ENCODE measurements at places on chromosomes 1 and 21.

- peak; percentile 36 for DNase-seq
Measured at GRCh38 chr1:23646091-23646490, 45.5 kb upstream of the RPL11 start.

DNA sequence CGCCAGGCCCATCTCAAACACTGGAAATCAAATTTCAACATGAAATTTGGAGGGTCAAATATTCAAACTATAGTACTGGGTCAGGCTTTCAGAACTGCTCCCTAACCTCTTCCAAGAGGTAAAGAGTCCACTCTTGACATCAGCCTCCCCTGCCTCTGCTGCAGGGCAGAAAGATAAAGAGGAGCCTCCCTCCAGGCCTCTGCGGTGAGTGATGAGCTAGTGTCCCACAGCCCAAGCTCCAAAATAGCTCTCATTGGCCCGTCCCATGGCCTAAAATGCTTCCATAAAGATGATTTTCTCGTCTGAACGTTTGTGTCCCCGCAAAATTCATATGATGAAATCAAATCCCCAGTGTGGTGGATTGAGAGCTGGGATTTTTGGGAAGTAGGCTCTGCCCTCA lies 33.7 kb upstream of the CCSAP start:
- no peak for DNase-seq

DNA sequence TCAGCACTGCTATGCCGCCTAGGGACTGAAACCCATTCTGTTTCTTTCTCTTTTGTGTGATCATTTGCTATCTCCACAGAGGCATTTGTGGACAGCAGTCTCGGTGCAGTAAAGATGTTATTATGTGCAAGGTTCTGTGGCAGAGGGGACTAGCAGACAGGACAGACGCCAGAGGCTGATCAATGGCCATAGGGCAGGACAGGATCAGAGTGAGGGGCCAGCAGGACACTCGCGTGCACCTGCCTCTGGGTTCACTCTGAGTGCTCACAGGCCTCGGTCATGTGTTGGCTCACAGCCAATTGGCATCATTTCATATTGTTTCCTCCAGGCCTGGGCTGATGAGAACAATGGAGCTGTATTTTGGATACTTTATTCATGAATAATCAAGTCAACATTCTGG lies 212.6 kb downstream of the TGFB2 start:
- no peak for DNase-seq

GRCh38 chr1:56577406-56578137 lies 1.8 kb downstream of the PLPP3 start:
- no peak for DNase-seq

GRCh38 chr1:147591261-147591891 lies 50.1 kb downstream of the BCL9 start:
- no peak for DNase-seq

- DNase-seq, result no peak
Measured at GRCh38 chr1:164337885-164338284, 221.1 kb upstream of the PBX1 start.

GRCh38 chr1:16125088-16125470 lies 30.8 kb downstream of the EPHA2 start:
- no peak for DNase-seq

- DNase-seq, result no peak
Measured at GRCh38 chr1:106523497-106523896, 533.0 kb upstream of the PRMT6 start.

DNA sequence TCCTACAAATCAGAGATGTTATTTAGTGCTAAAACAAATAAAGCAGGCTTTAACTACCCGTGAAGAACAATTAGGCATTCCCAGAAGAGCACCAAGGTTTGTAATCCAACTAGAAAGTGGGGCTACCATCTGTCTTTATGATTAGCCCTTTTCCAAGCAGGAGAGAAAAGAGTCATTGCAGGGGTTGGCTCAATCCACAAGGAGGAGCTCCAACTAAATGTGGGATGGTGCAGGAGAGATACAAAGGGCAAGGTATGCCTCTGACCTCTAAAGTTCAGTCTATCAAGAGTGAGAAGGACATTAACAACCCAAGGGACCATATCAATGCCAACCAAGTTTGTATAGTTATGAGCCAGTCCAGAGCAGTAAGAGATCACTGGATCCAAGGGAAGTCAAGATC lies 382.7 kb upstream of the DUSP10 start:
- no peak for DNase-seq

GRCh38 chr1:39575191-39576015 lies 1.2 kb downstream of the PABPC4 start:
- DNase-seq, result no peak

DNA sequence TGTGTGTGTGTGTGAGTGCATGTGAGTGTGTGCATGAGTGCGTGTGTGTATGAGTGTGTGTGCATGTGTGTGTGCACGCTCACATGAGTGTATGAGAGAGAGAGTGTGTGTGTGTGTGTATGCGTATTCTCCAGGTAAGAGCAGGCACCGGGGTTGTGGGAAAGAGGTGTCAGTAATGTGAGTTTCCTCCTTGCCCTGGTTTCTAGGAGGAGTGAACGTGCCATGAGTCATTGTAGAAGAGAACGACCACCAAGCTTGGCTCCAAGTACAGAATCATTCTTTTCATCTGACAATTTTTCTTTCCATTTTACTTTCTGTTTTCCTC lies 79.1 kb downstream of the POFUT2 start:
- no peak for DNase-seq

DNA sequence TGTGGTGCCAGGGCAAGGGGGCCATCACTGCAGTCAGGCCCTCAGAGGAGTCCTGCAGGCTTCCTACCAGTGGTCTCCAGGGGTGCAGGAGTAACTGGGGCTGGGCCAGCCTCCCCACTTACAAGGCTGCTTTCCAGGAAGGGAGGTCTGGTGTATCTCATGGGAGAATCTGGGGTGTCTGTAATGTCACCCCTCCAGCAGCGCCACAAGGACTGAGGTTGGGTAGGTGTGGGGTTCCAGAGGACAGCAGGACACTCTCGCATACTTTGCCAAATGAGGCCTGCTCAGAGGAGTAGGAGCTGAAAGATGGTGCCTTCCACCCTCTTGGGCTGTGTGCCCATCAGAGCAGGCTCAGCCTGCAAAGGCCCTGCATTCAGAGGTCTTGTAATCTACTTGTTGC lies 46.9 kb downstream of the TNNT2 start:
- DNase-seq, result no peak

DNA sequence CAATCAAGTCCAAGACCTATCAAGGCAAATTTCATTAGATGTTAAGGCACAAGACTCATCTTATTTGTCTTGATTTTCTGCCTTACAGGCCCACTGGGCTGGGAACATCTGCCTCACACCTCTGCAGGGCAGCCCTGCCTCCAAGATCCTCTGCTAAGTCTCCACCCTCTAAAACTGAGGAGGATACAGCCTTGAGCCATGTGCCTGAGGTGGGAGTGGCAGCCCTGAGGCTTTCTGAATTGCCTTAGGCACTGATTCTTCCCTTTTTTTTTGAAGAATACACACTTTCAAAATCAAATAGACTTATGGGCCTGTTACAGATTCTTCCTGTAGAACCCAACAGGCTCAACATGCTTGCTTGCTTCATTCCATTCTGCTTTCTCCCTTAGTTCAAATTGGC lies 544.3 kb upstream of the ADAMTS5 start:
- no peak for DNase-seq

- no peak for DNase-seq
Measured at GRCh38 chr1:212746546-212746945, 45.0 kb downstream of the NSL1 start.

GRCh38 chr1:170931650-170932049 lies 3.7 kb upstream of the MROH9 start:
- DNase-seq, result no peak

DNA sequence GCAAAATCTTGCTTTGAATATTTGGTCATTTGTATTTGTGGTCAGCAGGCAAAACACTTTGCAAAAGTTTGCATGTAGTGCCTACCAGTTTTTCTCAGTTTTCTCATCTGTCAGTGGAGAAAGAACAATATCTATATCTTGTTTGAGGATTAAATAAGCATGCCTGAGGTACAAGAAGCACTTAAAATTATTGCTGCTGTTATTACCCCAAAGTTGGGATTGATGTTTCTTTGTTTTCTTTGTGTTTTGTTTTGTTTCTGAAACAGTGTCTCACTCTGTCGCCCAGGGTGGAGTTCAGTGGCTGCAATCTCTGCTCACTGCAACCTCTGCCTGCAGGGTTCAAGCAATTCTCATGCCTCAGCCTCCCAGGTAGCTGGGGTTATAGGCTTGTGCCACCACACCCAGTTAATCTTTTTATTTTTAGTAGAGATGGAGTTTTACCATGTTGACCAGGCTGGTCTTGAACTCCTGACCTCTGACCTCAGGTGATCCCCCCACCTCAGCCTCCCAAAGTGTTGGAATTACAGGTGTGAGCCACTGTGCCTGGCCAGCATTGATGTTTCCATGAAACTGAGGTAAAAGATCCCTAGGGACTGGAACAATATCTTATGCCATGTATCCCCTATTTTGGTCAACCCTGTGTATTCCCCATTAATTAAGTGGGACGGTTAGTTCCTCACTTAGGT lies 15.9 kb downstream of the RAP1A start:
- no peak for DNase-seq

GRCh38 chr1:59417406-59417805 lies 120.5 kb downstream of the FGGY start:
- DNase-seq, result no peak

- no peak for DNase-seq
Measured at GRCh38 chr1:74368335-74368734, 133.1 kb downstream of the TNNI3K start.

DNA sequence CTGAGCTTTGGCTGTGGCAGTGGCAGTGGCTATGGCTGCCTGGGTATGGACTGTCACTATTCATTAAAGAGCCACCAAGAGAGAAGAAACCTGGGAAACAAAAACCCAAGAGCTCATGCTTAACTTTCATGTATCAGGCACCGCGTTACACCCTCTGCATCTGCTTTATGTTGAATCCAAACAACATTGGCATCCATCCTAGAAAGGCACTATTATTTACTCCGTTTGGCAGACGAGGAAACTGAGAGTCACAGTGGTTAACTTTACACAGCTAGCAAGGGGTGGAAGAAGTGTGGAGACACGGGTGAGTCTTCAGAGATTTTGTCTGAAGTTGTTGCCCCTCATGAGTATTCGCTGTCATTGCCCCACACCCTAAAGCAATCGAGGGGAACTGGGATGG lies 63.8 kb downstream of the PLXNA2 start:
- no peak for DNase-seq

DNA sequence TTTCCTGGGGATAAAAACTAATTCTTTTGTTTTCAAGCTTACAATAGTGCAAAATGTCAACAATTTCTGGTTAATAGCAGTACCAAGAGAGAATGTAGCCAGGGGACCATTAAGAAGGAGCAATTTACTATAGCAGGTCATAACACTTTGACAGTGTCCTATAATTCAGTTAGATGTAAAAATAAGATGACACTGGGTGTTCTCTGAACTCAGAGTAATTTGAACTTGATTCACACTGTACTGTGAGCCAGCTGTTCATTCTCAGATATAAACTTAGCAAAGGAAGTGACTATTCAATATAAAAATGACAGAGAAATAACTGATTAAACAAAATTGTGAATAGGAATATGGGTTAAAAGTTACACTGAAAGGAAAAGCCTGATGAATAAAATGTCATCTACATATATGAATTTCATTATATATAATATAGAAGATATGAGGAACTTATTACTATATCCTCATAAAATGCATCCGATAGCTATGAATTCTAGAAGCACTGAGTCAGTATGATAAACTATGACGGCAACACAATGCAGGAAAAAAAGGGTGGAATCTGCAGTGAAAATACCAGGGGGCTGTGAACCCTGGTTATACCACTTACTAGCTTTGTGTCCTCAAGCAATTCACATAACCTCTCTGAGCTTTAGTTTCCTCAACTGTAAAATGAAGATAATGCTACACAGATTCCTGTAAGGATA lies 135.9 kb downstream of the ACBD6 start:
- no peak for DNase-seq

DNA sequence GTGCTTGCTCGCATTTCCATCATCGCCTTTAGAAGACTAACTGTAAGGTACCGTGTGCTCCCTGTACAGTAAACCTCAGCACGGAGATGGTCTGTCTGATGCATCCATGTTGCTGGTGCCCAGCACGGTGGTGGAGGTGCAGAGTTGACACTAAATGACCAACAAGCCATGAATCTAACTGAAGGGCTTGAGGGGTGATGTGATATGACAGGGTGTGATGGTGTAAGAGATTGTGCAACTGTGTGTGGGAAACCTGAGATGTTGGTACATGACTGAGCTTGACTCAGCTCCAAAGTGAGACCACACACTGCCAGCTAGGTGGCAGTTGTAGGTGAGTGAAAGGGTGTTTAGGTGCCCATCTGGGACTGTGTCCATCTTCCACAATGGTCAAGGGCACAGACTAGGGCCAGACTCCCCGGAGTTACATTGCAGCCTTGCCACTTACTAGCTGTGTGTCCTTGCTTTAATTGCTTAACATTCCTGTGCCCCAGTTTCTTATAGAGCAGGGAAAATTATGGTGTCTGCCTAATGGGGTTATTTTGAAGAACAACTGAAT lies 21.4 kb downstream of the SLC2A1 start:
- peak; percentile 90 for DNase-seq

DNA sequence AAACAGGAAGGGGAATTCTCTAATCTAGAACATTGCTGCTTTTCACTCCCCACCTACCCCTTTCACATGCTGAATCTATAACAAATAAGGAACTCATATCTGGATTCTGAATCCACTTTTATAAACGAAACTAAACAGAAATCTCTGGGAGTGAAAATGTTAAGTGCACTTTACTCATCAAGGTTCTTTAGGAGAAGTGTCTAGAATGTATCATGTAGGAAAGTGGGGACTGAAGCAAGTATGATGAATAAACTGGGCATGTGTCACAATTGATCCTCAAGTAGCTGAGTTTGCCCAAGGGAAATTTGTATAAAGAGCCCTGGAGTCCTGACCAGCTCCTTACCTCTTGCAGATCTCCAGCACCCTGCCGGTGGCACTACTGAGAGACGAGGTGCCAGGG lies 19.8 kb downstream of the AVPR1B start:
- no peak for DNase-seq

DNA sequence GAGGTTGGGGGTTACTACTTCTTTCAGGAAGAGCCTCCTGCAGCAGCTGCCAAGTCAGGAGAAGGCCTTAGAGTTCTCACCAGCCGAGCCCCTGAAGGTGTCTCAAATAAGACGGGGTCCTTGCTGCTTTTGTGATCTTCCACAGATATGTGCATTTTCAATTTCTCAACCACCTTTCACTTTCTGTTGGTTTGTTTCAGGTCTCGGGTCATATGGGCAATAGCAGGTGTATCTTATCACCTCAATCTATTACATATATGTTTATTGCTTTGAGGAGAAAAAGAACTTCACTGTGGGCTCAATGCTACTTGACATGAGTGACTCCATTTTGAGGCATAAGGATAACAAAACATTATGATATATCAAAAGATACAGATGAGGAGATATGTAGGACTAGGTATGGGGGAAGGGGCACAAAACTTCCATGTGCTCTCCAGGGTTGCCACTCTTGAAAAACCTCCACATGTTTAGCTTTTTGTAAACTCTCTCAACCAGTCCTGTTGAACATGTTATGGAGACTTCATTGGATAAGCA lies 1171.4 kb upstream of the ADGRL2 start:
- no peak for DNase-seq

- no peak for DNase-seq
Measured at GRCh38 chr1:22123071-22123390, 19.9 kb downstream of the WNT4 start.

Measured in RCC 7860 (cell line).